NB4 (cell line): ENCODE measurements at places on chromosomes 3 and 15.

DNA sequence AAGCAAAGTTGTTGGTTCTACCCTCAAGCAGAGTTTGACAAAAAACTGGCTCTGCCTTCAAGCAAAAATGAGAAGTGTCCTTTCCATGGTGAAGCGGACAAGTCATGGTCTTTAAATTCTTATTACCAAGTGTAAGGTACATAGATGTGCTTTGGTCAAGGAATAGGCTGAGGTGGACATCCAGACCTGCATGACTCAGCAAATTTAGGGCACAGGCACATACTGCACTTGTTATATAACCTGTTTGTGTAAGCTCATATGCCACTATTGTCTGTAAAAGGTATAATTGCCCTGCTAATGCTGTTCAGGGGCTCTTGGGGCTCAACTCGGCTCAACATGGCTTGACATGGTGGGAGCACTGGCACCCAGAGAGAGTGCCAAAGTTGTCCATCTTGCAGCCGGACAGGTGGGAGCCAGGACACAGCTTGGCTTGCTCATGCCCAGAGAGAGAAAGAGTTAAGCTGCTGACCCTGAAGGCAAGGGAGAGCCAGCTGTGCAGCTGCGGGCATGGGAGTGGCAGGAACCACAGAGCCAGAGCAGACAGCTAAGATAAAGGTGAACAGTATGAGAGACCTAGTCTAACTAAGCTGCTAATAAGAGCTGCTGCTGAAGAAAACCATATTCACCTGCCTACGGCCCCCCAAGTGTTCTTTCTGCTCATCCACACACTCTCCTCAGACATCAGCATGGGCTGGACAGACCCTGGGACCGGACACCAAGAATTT lies 17.7 kb downstream of the MCCC1 start:
- DNase-seq = no peak

DNA sequence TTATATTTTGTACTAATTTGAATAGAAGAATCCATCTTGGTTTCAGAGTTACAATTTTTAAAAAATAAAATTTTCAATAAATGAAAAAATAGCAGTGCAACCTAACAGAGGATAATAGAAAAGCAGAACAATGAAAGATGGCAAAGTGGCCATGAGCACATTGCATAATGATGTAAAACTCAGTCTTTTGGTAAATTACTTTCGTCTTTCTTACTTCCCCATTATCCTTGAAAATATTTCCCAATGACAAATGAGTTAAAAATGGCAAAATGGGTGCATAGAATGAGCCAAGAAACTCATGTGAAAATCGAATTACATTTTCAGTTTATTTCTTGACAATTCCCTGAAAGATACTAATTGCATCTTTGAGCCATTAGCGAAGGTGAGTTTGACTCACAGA lies 236.4 kb downstream of the CDIN1 start:
- DNase-seq = peak; percentile 25

GRCh38 chr3:32200490-32200889 lies 38.0 kb upstream of the CMTM8 start:
- DNase-seq = no peak

DNA sequence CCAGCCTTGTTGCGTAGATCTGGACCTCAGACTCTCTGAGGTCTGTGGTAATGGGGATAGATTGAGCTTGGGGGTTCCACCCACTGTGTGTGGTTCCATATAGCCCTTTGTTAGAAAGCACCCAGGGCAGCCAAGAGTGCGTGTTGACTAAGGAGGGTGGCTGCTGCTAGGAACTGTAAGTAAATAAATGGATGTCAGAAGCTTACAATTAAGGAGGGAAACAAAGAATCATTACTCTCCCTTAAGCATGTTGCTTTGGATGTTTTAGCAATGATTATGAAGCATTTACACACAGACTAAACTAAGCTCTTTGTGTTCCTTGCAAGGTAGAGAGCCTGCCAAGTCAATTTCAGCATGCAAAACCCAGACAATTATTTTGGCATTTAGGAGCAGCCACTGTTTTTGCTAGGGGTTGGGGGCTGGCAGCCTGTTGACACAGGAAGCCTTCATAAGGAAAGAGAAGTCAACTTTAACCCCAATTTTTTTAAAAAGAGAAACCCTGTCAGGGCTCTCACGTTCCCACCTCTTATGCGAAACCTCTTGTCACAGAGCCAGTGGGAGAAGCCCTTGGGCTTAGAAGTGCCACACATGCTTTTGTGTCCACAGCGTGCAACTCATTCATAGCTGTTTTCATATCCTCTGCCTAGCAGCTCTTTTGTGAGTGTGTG lies 127.8 kb downstream of the CMSS1 start:
- no peak for DNase-seq

GRCh38 chr3:29754346-29754745 lies 473.5 kb downstream of the RBMS3 start:
- no peak for DNase-seq

DNA sequence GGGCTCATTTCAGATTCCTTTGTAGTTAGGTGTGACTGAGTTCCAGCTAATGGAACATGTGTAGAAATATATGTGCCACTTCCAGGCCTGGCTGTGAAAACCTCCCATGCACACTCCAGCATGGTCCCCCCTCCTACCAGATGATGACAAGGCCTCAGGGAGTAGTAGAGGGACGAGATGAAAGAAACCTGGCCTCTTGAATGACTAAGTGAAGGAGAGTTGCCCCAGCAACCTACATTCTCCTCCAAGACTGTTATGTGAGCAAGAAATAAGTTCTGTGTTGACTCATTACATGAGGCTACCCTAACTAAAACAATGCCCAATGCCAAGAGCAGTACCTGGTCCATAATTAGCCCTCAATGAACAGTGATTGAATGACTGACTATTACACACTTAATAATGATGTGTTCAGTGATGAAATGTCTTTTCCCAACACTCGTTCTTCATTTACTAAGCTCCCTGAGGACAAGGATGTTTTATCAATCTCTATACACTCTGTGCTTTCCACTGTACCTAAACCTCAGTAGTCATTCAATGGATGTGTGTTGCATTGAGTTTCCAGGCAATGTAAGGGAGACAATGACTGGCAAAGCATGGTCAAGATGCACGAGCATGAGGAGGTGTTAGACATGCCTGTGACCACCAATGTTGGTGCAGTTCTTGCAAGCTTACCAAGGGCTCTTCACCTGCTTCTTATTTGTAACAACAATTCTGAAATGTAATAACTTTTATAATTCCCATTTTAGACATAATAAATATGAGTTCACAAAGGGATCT lies 62.0 kb upstream of the BCL6 start:
- DNase-seq = no peak

DNA sequence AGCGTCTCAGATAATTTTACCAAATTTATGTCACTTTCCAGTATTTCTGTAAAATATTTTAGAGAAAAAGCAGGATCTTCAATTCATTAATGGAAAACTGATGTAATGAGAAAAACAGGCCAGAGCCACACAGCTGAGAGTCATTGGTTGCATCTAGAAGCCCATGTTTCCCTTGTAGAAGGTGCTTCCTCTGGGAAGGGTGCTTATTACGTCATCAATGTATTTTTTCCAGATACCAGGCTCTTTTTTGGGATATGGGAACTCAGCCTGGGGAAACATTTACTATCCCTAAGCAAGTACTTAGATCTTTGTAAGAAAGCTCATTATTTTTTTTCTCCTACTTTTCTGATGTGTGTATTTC lies 89.1 kb upstream of the PHLDB2 start:
- DNase-seq = no peak

DNA sequence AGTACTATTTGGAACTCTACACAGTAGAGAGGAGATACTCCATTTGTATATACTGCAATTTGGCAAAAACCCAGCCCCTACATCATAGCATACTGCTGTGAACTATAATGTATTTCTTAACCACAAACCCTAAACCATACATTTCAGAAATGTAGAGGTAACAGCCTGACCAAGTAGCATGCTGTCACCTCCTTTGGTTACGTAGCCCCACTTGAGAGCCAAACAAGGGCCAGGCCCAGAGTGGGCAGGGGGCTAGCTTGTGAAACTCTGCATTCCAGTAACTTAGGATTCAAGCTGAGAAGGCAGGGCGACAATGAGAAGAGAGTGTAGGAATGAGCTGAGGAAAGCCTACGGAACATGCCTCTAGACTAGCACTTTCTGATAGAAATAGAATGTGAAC lies 135.8 kb downstream of the GREM1 start:
- no peak for DNase-seq

- no peak for DNase-seq
Observed at GRCh38 chr3:2945121-2945520, 165.1 kb downstream of the IL5RA start.

DNA sequence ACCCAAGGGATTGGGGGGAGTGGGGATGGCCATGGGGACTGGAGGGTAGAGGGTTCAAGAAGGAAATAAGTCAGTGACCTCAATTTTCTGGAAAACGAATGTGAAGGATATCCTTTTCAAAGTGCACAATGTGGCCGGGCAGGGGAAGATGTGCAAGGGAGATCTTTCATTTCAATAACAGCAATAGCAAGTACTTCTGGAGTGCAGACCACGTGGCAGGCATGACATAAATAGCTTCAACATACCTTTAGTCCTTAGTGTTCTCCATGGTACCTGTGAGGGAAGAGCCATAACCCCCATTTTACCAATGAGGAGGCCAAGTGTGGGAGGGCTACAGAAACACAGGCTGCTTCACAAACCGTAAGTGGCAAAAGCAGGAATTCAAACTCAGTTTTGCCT lies 138.7 kb downstream of the FOXP1 start:
- no peak for DNase-seq

DNA sequence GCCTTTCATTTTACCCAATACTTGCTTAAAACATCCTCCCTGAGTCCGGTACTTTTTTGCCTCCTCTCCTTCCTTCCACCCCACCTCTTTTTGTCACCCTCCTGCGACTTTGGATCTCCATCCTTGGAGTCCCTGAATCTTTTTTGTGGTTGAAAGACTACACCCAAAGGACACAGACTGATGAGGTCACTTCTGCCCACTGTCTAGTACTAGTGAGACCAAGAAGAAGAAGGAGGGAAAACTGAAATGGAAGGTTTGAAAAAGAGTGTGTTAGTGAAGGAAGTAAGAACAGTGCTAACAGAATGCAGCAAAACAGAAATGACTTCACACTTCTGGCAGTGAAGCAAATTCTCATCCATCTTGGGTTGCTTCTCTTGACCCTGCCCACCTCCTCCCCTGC lies 6.6 kb downstream of the B3GNT5 start:
- DNase-seq = peak; percentile 31

DNA sequence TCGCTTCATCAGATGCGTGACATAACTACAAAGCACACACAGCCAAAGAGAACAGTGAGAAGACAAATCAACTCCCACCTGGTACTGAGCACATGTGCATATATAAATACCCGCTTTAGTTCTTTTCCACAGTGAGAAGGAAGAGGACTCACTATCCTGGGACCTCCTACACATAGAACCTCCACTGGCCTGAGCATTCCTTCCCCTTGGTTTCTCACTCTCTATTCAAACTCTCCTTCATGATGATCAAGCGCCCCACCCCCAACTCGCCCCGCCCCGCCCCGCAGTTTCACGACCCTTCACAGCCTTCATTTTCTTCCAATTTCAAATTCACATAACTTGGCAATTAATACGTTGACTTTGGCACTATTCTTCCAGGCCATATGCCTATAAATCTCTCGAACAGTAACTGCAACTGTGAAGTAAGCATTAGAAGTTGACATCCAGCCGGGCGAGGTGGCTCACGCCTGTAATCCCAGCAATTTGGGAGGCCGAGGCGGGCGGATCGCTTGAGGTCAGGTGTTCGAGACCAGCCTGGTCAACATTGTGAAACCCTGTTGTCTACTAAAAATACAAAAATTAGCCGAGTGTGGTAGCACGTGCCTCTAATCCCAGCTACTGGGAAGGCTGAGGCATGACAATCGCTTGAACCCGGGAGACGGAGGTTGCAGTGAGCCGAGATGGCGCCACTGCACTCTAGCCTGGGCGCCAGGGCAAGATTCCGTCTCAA lies 1.1 kb downstream of the RPS17 start:
- peak; percentile 37 for DNase-seq

DNA sequence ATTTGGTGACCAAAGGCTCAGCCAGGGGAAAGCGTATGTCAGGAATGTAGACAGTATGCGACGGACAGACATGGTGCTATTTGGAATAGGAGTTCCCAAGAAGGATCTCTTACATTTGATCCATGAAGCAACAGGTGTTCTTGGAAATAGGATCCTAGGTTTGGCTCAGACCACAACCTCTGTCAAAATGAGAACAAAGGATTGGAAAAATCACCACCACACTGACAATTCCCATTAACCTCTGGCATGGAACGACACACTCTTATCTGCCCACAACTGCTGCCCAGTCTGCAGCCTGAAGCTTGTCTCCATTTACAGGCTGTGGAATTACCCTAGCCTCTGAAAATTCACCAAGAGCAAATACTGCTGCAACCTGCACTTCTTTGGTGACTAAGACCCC lies 33.6 kb upstream of the LRRN1 start:
- no peak for DNase-seq

GRCh38 chr3:105812194-105812586 lies 56.6 kb downstream of the CBLB start:
- no peak for DNase-seq

GRCh38 chr3:57006949-57007419 lies 53.5 kb upstream of the SPATA12 start:
- no peak for DNase-seq

DNA sequence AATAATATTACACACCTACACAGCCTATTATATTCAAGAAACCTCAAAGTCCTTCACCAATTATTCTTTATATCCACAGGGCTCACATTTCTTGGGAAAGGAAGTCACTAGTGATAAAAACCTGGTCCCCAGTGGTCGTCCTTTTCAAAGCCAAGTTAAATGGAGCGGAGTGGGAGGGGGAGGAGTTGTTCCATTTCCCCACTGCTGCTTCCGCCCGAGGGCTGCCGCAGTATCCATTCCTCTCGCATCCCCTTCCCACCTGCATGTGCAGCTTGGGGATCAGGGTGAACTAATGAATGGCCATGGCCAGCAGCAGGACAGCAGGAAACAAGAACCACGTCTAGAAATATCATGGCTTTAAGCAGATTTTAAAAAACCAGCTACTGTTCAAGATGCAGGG lies 76.4 kb upstream of the SEMA6D start:
- DNase-seq = no peak

- no peak for DNase-seq
Observed at GRCh38 chr3:105906836-105907235, 38.0 kb upstream of the CBLB start.

DNA sequence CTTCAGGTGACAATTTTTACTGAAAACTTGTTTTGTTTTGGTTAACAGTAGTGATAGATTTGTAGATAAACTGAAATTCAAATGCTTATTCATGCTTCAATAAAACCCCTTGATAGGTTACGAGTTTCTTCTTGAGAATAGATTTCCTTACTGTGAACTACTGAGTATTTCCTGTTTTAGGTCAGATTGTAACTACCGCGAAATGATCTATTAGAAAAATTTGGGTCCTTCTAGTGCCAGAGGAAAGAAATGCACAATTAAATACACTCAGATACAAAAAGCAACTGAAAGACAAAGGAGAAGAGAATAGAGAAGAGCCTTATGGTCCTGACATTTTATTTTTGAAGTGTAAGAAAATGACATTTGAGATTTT lies 251.7 kb upstream of the TBL1XR1 start:
- DNase-seq = peak; percentile 51
